ENCODE measurements at places on chromosomes 16 and 17. TPM values are rescaled to one million over a fixed set of nuclear protein-coding genes. Genes with fewer than 3 reads are reported as not detected.

FOXJ1 gene
- total RNA-seq = 0.39 TPM

ARL6IP1 gene
- 158 TPM for total RNA-seq

WNK4 gene
- 8.8 TPM for total RNA-seq

CCL7 gene
- not detected for total RNA-seq

PITPNM3 gene
- 0.15 TPM for total RNA-seq

KRTAP9-2 gene
- total RNA-seq = not detected

PYDC1 gene
- not detected for total RNA-seq

CCL13 gene
- not detected for total RNA-seq

- DNase-seq = no peak
These were observed 9.7 kb downstream of the CDK5R1 start for GRCh38 chr17:32496395-32497073.

GRCh38 chr16:19346335-19346922 lies 60.9 kb downstream of the CLEC19A start:
- DNase-seq = no peak

DNA sequence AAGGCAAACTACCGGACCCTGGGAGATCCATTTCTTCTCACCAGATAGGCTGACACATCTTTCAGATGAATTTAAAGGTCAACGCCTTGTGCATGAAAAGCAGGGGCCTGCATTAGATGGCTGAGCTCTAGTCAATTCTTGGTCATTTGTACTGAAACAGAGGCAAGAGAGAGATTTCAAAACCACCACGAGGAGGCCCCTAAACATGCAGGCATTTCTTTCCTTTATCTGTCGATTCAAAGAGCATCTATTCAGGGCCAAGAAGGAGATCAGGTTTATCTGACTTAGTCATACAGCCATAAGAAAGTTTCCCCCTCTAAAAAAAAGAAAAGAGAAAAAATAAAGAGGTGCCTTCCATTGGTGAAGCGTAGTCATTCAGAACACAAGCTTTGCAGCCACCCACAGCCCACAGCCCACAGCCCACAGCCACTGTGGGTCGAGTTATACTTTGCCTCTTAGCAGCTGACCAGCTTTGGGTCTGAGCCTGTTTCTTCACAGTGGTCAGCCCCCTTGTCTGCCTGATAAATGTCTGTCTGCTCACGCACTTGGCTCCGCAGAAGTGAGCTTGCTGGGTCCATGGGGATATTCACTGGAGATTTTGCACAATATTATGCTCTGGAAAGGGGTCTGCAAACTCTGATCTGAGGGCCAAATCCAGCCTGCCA lies 207.5 kb downstream of the CDH13 start:
- no peak for DNase-seq

DNA sequence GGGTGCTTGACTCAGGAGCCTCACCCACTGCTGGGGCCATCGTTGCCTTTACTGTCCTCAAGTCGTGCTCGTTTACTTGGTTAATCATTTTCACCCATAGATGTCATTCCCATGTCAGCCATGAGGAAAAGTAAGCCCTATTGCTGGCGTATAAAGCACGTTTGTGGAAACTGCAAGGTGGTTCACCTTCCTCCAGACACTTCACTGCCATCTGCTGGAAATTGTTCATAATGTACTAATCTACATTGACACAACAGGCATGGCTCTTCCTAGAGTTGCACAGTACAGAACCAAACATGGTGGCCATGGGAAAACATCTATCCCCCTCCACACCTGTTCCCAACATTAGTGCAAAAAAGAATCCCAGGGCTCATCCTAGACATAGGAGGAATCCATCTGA lies 116.6 kb downstream of the ZNF18 start:
- DNase-seq = no peak

- no peak for DNase-seq
These were observed 896.8 kb downstream of the CDH11 start for GRCh38 chr16:64225036-64225435.

- DNase-seq = no peak
These were observed 2.4 kb upstream of the CISD3 start for GRCh38 chr17:38727736-38728135.

- DNase-seq = no peak
These were observed 347.2 kb downstream of the SOX9 start for GRCh38 chr17:72467841-72468653.

DNA sequence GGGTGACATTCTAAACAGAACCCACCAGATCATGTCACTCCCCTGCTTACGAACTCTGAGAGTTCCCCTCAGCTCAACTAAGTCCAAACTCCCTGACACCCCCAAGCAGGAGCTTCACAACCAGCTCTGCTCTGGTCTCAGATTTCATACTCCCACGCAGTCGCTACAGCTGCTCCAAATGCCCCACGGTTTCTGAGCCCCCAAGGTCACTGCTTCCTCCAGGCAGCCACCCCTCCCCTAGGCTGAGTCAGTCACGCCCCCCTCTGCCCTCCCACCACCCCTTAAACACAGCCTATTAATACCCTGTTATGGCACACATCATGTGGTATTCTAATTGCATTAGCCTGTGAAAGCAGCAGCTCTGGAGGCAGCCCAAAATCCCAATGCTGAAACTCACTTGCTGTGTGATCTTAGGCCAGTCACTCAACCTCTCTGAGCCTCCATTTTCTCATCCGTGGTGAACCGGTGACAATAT lies 51.5 kb downstream of the GSG1L start:
- no peak for DNase-seq

DNA sequence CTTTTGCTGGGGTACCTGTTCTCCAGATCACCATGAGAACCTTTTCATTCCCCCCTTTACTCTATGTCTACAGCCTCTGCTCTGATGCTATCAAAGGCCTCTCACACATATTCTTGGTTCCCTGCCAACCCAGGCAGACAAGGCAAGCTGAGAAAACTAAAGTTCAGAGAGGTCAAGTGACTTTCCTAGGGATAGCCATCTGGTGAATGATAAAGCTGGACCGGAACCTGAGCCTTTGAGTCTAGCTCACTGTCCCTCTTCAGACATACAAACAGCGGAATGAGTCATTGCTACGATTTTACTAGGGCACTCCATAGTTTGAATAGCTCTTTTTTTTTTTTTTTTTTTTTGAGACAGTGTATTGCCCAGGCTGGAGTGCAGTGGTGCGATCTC lies 73.3 kb downstream of the XYLT1 start:
- peak; percentile 93 for DNase-seq

- DNase-seq = no peak
These were observed 64.8 kb upstream of the MRC2 start for GRCh38 chr17:62562656-62563055.

DNA sequence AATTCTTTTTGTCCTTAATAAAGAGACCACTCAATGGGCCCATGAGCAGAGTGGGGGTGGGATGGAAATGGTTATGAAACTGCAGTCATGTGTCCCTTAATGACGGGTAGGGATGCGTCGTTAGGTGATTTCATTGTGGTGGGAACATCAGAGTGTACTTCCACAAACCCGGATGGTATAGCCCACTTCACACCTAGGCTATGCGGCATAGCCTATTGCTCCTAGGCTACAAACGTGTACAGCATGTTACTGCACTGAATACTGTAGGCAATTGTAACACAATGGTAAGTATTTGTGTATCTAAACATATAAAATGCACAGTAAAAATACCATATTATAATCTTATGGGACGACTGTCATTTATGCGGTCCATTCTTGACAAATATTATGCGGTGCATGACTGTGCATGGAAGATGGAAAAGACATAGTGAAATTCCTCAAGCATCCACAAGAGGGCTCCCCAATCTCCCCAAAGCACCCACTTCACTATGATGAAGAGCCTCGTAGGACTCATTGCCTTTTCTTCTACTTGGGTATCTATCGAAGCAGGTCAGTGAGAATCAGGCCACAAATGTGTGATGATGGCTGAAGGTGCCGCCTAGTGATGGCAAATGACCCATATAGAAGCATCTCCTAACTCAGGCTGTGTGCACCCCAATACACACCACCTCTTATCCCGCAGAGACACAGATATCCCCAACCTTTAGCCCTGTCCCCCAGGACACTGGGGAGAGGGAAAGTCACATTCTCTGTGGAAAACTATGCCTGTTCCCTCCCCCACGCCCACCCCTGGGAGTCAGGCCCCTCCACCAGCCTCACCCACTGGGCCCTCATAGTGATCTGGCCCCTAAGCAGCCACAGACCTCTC lies 43.5 kb downstream of the TBX21 start:
- peak; percentile 33 for DNase-seq

- DNase-seq = no peak
These were observed 5.0 kb upstream of the ADGRG1 start for GRCh38 chr16:57623251-57624043.

DNA sequence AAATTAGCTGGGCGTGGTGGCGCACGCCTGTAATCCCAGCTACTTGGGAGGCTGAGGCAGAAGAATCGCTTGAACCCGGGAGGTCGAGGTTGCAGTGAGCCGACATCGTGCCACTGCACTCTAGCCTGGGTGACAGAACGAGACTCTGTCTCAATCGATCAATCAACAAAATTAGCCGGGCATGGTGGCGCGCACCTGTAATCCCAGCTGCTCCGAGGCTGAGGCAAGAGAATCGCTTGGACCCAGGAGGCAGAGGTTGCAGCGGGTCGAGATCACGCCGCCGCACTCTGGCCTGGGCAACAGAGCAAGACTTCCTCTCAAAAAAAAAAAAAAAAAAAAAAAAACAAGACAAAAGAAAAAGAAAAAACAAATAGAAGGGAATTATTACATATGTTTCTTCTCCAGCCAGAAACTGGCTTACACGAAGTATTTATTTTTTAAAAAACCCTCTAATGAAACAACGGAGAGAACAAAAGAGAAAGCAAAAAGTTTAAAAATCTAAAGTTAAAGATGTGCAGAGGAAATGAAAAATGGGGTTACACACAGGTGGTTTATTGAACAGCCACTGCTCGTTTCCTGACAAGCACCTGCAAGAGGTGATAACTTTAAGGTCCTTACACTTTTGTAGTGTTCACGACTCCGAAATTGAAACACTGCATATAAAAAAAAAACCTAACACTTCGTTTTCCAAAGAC lies 1.4 kb downstream of the SYNRG start:
- DNase-seq = no peak

GRCh38 chr16:4021916-4022315 lies 94.3 kb downstream of the ADCY9 start:
- no peak for DNase-seq

DNA sequence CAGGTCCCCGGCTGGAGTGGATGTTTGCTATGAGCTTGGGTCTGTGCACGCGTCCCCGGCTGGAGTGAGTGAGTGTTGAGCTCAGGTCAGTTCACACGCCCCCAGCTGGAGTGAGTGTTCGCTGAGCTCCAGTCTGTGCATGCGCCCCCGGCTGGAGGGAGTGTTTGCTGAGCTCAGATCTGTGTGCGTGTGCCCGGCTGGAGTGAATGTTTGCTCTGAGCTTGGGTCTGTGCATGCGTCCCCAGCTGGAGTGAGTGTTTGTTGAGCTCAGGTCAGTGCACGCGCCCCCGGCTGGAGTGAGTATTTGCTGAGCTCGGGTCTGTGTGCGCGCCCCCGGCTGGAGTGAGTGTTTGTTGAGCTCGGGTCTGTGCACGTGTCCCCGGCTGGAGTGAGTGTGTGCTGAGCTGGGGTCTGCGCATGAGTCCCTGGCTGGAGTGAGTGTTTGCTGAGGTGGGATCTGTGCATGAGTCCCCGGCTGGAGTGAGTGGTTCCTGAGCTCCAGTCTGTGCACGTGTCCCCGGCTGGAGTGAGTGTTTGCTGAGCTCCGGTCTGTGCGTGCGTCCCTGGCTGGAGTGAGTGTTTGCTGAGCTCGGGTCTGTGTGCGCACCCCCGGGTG lies 284.2 kb downstream of the SNX29 start:
- no peak for DNase-seq

DNA sequence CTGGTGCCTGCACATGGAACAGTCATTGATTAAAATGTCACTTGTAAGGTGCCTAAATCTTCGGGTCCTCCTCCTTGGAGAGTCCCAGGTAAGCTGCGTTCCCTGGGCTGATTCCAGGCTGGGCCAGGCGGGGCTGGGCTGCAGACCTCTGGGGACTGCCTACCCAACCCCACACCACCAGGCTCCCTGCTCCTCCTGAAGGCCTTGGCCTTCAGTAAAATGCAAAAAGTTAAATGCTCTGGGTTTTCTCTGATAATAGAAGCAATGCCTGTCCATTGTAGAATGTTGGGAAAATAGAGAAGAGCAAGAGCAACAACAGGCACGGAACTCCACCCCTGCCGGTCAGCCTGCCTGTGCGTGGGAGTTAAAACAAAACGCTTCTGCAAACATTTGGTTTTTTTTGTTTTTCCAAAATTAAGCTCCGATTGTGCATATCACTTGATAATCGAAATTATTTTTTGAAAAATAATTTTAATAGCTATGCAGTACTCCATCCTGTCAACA lies 363.9 kb downstream of the SEC14L1 start:
- no peak for DNase-seq

DNA sequence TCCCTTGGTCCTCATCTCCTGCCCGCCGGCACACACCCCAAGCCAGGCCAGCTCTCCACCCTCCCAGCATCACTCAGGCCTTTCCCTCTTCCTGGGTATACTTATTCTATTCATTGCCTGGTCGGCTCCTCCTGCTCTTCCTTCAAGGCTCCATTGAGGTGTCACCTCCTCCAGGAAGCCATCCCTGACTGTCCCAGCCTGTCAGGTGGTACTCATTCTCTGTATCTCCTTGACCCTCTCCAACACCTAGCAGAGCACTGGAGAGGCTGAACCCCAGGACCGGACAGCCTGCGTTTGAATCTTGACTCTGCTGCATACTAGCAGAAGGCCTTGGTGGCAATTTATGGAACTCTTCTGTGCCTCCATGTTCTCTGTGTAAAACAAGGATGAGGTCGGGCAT lies 428 bp upstream of the TNFRSF13B start:
- DNase-seq = no peak

GRCh38 chr16:61105544-61105943 lies 930.7 kb downstream of the CDH8 start:
- DNase-seq = no peak

DNA sequence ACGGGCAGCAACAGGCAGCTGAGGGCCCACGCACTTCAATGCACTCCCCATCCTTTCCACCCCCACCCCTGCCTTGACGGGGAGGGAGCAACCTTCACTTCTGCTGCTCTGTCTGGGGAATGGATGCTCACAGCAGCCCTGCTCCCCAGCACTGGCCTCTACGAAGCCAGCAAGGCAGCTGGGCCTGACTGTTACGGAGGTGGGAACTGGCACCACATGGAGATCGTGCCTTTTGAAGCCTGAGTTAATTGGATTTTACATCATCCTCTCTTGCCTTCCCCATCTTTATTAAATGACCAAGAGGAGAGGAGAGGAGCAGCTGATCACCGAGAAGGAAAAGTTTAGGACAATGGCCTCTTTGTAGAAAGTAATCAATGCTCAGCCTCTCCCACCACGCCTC lies 187.0 kb upstream of the RPL38 start:
- DNase-seq = no peak

DNA sequence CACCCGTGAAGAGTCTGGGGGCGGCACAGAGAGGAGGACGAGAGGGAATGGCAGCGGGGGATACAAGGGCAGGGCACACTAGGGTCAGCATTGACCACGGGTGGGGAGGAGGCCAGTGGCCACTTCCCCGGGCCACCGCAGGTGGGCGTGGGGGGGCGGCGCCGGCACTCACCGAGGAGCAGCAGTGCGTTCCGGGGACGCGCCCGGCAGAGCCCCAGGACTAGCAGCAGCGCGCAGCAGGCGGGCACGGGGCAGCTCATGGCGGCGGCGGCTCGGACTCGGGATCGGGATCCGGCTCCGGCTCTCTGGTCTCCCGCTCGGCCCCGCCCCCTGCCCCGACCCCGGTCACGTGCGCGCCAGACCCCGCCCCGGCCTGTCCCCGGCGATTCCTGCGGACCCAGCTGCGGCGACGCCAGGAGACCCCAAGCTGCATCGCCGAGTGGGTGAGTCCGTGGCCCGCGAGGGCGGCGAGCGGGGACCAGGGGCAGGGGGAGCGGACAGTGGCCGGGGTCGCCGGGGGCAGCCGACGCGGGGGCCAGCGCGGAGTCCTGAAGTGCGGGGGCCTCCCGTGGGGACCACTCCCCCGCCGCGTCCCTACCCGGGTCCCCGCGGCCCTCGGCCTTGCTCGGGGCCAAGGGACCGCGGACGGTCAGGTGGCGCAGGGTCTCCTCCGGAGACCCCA lies at the start of the genes SGSH and SLC26A11:
TSS of gene SGSH (minus strand) at position 280 of the 682 bp plus-strand sequence. CDS start at position 260, 20 bp downstream.
TSS of gene SLC26A11 (plus strand) at position 374 of the 682 bp plus-strand sequence. CDS start 1,134 bp downstream, outside the sequence.
- no peak for DNase-seq

All from glomerular endothelial cell (primary cell).